ENCODE measurements at places on chromosomes 7 and 10.

GRCh38 chr10:4883079-4883739, 57.2 kb downstream of the AKR1E2 start:
- DNase-seq = no peak

GRCh38 chr10:52491246-52491995, 177.3 kb downstream of the DKK1 start:
- DNase-seq = no peak

DNA sequence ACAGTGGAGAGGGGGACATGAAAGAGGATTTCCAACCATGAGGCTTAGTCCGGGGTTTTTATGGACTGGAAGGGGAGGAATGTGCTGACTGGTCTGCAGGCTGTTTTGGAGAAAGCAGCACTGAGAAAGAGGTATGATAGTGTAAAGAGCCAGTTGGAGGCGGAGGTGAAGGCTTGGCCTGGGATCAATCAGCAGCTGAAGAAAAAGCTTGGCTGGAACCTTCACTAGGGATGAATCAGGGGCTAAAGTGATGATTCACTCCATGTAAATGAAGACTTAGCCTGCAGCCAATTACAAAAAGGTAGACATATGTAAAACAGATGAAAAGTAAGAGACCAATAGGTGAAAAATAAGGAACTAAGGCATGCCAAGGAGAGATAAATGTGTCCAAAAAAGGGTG, 1382.6 kb downstream of the GATA3 start:
- DNase-seq = no peak

DNA sequence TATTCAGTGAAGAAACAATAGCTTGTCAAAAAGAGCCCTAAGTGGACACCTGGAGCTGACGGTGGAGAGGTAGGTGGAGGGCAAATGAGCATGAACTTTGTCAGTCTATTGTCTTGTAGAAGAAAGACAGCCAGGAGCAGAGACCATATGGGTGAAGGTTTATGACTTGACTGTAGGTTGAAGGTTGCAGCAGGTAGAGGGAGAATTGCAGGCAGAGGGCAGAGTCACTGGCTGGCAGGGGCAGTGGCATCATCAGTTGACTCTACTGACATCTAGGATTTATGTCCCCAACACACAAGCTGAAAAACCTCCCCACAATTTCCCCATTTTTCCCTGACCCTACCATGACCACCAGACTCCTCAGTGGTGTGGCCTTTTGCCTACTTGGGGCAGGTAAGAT, 243.6 kb upstream of the PRSS58 start:
- DNase-seq = no peak

Data from activated naive CD4-positive, alpha-beta T cell (primary cell).